Thyroid gland (tissue), 4 donors: ENCODE measurements at places on chromosomes 1 and 21. TPM values are rescaled to one million over a fixed set of nuclear protein-coding genes. Genes with fewer than 3 reads are reported as not detected.

The ELF3 gene
- 6.6 TPM for total RNA-seq

GRCh38 chr1:18676332-18676781, 45.7 kb downstream of the PAX7 start:
- no peak for DNase-seq
- no peak overlapping the region for H3K4me3 ChIP-seq
- no peak overlapping the region for H3K27ac ChIP-seq
- no peaks in the 10 kb centered on the region for H3K36me3 ChIP-seq
- no peaks in the 10 kb centered on the region for H3K4me1 ChIP-seq
- no peaks in the 10 kb centered on the region for H3K27me3 ChIP-seq

- no peak for DNase-seq
- H3K27me3 ChIP-seq, result no peaks in the 10 kb centered on the region
- no peaks in the 10 kb centered on the region for H3K4me1 ChIP-seq
- H3K36me3 ChIP-seq, result no peaks in the 10 kb centered on the region
These were observed 70.7 kb downstream of the POFUT2 start for GRCh38 chr21:45217010-45217409.

GRCh38 chr1:83845437-83846071, 153.4 kb downstream of the TTLL7 start:
- DNase-seq, result no peak
- H3K4me1 ChIP-seq, result no peaks in the 10 kb centered on the region
- no peak overlapping the region for H3K27ac ChIP-seq
- H3K4me3 ChIP-seq, result no peak overlapping the region
- H3K36me3 ChIP-seq, result no peaks in the 10 kb centered on the region
- no peaks in the 10 kb centered on the region for H3K27me3 ChIP-seq

- H3K36me3 ChIP-seq, result no peaks in the 10 kb centered on the region
- H3K27me3 ChIP-seq, result no peaks in the 10 kb centered on the region
- H3K27ac ChIP-seq, result peak overlapping the region; percentile 37
These were observed 4.9 kb downstream of the C1orf198 start for GRCh38 chr1:230863449-230863848.

GRCh38 chr1:85576642-85577418, 3.7 kb upstream of the CCN1 start:
- H3K27me3 ChIP-seq, result no peaks in the 10 kb centered on the region
- H3K4me1 ChIP-seq, result peaks cover 9% of the 10 kb centered on the region
- peak overlapping the region; percentile 66 for H3K4me3 ChIP-seq
- peak overlapping the region; percentile 99 for H3K27ac ChIP-seq
